Putamen (tissue), 1 donor: ENCODE measurements at places on chromosomes 5 and 9.

- DNase-seq = no peak
Observed at GRCh38 chr5:154388842-154389241, 57.0 kb upstream of the SAP30L start.

- DNase-seq = no peak
Observed at GRCh38 chr9:15982182-15982581, 429.3 kb downstream of the CCDC171 start.

- DNase-seq = no peak
Observed at GRCh38 chr5:60277941-60278340, 384.4 kb upstream of the PDE4D start.

GRCh38 chr5:169576181-169576598 lies 7.4 kb upstream of the SPDL1 start:
- no peak for DNase-seq

DNA sequence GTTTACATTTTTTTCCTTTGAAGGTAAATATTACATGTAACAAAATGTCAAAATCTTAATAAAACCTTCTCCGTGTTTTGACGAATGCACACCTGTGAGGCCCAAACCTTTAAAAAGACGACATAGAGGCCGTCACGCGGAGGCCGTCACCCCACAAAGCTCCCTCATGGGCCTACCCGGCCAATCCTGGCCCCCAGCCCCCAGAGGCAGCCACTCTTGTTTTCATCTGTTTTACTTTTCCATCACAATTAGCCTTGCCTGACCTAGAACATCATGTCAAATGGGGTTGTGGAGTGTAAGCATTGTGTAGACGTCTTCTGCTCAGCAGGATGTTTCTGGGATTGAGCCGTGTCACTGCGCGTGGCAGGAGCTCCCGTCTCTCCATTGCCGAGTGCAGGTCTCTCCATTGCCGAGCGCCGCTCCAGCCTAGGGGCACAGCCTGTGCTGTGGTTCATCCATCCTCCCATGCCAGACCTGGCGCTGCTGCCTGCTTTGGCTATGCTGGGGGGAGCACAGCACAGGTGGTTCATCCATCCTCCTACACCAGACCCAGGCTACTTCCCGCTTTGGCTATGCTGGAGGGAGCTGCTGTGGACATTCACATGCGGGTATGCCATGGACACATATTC lies 52.2 kb upstream of the IRX4 start:
- no peak for DNase-seq

DNA sequence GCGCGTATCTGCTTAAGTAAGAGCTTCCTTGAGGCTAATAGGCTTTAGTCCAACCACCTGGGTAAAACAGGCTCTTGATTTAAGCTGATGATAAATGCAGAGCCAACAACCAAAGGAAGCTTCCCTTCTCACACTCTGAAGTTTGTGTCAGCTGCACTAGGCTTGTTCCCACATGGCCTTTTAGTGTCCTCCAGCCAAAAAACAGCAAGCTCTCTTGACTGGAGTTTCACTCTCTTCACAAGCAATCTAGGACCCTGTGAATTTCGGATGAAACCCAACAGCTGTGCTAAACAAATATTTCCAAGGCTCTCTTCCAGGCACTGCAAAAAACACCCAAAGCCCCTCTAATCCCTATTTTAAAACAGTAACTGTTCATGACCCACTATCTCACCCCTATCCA lies 63.9 kb downstream of the SAXO1 start:
- DNase-seq = no peak

DNA sequence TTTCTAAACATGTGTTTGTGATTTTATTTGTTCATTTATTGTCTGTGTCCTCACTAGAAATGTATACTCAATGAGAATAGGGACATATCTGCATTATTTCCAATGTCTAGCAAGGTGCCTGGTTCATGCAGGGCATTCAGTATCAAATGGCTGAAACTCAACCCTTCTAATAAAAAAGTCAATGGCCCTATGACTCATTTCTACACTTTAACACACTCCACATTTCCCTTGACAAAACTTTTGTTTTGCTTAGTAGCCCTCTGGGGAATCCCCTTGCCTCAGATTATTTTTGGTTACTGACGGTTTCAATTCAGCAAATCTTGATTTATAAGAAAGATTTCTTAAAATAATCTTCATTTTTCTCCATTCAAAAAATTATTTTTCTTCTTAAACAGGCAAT lies 206.0 kb upstream of the DMRTA1 start:
- DNase-seq = no peak

DNA sequence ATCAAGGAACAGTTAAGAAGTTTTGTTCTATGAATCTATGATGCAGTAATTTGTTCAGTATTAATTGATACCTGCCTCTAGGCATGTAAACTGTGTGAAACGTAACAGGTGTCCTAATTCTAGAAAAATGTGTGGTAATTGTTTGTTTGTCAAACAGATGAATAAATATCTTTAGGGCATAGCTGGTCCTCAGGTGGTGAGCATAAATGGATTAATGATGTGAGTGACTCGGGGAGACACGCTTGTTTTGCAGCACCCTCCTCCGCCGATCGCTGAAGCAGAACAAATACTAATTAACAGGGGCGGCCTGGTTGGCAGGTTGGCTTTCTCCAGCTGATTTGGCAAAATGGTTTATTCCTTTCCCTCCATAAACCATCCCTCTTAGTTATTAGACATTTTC lies 88.8 kb downstream of the TLE4 start:
- no peak for DNase-seq

DNA sequence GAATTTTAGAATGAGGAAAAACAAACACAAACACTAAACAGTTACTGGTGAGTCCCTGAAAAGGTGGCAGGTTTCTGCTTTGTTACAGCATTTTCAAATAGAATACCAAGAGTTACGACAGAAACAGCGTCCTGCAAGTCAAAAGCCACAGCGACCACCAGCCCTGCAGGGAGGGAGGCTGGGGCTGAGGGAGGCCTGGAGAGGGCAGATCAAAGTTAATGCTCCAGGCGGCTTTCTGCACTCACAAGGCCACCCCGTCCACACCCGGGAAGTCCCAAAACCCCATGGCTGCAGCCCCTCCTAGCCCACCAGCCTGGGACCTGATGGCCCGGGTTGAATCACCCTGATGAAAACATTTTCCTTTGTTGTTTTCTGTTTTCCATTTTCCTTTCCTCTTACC lies 29.3 kb downstream of the COL23A1 start:
- DNase-seq = no peak

DNA sequence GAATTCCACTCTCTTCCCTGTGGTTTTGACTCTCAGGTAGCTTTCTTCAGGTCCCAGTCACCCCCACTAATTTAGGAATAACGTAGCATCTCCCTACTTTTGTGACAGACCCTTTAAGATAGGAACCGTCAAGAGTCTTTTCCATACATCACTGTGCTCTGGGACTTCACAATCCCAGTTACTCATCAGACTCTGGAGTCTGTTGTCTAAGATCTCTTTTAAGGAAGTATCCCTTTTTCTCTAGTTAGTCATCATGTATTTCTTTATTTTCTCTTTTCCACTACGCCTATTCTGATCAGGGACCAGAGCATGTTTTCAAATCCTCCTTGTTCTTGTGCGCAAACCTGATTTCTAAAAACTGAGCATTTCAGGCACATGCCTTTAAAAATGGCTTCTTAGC lies 143.0 kb downstream of the GOLPH3 start:
- DNase-seq = no peak

GRCh38 chr5:53560506-53561191 lies at the start of gene NDUFS4:
TSS of gene NDUFS4 (plus strand) at chr5:53560639. CDS start at chr5:53560663, 24 bp downstream.
- DNase-seq = peak; percentile 87

DNA sequence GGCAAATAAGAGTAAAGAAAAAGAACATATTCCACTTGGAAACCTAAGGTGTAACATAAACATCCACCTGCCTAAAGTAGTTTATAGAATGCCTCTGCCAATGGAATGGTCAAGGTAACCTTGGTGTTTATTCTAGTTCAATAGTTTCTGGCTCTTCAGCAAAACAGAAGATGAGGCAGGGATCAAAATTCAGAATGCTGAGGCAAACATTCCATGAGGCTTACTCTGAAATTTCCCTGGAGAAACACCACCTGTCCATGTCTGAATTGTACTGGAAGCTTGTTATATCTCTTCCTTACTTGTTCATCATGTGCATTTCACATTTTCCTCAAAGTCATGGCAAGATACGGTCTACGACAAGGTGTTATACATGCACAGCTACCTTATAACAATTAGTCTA lies 1862.4 kb upstream of the ACO1 start:
- DNase-seq = no peak

GRCh38 chr9:95791286-95791685 lies 84.2 kb upstream of the ERCC6L2 start:
- DNase-seq = no peak

DNA sequence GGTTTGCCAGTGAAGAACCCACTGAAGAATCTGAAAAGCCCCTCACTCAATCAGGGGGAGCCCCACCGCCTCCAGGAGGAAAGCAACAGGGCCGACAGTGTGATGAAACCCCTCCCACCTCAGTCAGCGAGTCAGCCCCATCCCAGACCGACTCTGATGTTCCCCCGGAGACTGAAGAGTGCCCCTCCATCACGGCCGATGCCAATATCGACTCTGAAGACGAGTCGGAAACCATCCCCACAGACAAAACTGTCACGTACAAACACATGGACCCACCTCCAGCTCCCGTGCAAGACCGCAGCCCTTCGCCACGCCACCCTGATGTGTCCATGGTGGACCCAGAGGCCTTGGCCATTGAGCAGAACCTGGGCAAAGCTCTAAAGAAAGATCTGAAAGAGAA lies 92.4 kb downstream of the MAP1B start:
- DNase-seq = no peak

GRCh38 chr9:38482918-38483592 lies 58.8 kb upstream of the IGFBPL1 start:
- no peak for DNase-seq

DNA sequence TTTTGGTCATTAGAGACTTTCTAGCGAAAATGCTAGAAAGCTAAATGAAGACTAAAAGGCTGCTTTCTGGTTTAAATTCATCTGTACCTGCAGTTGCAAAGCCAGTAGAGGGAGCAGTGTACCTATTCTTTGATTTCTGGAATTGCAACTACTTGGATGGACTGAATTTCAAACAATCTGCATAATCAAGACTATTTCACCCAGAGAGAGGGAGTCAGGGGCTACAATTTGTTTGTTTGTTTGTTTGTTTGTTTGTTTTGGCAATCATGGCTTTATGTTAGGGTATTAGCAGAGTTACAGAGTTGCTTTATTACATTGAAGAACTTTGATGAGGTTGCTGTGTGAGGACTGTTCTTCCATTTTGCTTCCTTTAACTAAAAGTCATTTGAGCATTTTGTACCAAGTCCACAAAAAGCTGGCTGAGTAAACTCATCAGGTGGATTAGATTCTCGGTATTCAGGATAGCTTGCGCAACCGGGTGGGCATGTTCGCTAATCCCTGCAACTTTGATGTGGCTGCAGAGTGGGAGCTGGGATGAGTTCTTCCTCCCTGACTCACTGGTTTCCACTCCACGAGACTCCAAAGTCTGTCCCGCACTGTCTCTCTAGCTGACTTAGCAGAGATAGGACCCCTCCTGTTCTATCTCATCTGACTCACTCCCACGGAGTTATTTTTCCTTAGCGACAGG lies 80.0 kb upstream of the TUT7 start:
- DNase-seq = peak; percentile 30

- DNase-seq = no peak
Observed at GRCh38 chr5:59532979-59533729, 360.4 kb downstream of the PDE4D start.

- DNase-seq = no peak
Observed at GRCh38 chr5:68771732-68772131, 322.1 kb upstream of the SLC30A5 start.

DNA sequence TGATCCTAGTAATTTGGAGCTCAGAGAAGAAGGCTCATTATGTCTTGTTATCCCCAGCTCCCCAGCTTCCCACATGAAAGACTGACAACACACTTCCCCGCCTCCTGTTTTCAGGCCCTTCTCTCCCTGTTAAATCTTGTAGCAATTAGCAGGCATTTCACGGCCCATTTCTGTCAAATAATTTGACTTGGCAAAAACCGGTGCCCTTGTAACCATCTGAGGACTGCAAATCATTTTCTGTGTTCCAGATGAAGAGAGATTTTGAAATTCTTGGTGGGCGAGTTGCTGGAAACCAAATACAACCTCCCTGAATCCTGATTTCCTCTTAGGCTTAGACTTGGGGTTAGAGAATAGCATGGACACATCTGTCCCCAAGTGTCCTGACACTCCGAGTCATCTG lies 109.7 kb downstream of the MSX2 start:
- DNase-seq = no peak

- no peak for DNase-seq
Observed at GRCh38 chr9:112301420-112301819, 32.0 kb downstream of the PTBP3 start.
